ENCODE measurements at places on chromosomes 3 and 15.

- no peak for DNase-seq
Observed at GRCh38 chr3:81419228-81419627, 342.2 kb downstream of the GBE1 start.

DNA sequence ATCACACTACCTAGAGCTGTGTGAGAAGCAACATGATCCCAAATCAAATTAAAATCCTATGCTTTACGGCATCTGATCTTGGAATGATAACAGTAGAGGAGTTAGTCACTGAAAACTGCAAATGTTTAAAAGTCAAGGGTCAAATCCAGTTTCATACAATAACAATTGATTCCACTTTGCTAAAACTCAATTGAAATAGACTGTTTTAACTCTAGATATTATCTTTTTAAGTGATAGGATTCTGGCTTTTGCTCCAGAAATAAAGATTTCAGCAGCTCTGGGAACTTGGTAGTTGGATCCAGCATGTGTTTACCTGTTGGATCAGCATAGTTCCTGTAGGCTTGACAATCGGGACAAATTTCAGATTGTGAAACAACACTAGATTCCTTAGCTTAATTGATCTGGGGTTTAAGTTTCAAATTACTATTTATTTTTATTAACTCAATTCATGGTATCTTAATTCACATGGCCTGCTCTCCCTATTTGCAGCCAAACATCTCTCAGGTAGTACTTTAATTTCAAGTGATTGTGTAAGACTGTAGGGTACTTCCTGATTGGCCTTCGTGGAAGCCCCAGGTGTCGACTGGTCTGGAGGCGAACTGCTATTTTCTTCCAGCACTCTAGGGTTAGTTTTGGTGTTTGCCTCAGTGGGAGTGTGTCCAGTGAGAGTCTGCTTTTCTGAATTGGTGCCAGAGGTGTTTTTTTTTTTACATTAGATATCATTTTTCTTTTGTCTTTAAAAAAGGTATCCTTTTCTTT, 16.6 kb downstream of the NFKBIZ start:
- DNase-seq: no peak

DNA sequence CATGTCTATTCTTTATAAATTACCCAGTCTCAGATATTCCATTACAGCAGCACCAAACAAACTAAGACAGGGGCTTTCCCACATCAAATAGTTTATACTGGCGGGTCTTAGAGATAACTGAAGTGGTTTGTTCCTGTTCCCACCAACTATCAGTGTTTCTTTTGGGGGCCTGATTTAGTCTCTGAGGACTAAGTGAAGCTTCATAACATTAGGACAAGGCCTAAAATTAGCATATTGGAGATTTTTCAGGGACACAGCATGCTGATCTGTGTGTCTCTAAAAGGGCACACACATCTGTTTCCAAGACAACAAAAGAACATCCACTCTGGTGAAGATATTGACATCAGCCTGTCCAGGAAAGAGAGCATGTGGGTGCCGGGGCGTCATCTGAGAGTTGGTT, 72.6 kb upstream of the SEMA6D start:
- DNase-seq: no peak

- DNase-seq: no peak
Observed at GRCh38 chr3:42659451-42660130, 6.1 kb downstream of the ZBTB47 start.

DNA sequence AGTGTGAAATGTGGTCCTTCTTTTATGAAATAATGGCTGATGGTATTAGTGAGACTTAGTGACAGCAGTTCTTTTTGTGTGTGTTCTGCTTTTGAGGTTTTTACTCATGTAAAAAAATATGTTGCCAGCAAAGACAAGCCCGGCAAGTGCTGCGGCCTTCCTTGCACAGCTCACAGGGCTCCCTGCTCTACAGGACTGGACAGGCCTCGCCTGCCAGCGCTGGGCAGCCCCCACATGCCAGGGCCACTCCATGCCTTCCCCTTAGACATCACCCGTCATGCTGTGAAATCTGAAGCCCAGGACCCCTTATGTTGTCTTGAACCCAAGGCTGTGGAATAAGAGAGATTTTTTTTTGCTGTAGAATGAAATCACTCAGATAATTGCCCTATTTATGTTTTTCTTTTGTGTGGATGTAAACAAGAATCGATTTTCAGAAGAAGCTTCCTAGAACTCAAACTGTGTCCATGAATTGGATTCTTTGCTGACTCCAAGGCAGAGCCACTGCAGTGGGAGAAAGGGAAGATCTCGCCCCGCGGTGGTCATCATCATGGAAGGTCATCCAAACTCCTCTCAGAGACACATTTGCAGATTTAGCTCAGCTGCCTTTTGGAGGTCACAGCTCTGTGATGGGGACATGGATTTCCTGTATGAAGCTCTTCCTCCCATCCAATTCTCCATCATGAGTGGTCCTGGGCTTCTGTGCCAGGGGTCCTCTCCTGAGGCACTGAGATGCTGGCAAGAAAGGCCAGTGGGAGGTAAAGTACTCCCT, 150.8 kb downstream of the ATP10A start:
- no peak for DNase-seq

- no peak for DNase-seq
Observed at GRCh38 chr3:13353506-13353905, 66.6 kb downstream of the NUP210 start.

DNA sequence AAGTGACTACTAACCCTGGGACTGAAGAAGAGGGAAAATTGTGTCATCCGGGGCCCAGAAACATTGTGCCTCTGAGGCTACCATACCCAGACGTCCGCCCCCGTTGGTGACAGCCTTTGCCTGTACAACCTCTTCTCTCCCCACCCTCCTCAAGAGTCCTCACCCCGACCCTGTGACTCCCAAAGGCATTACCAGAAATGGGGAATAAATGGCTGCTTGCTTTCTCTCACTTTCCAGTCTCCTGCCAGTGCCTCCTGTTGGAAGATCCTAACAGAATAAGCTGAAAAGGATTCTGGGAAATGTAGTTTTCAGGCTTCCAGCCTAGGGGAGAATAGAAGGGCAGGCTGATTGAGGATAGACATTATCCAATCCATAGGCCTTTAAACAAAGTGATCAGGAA, 30.8 kb upstream of the SLC25A36 start:
- DNase-seq: no peak

- no peak for DNase-seq
Observed at GRCh38 chr3:62178739-62179600, 194.4 kb downstream of the FEZF2 start.

DNA sequence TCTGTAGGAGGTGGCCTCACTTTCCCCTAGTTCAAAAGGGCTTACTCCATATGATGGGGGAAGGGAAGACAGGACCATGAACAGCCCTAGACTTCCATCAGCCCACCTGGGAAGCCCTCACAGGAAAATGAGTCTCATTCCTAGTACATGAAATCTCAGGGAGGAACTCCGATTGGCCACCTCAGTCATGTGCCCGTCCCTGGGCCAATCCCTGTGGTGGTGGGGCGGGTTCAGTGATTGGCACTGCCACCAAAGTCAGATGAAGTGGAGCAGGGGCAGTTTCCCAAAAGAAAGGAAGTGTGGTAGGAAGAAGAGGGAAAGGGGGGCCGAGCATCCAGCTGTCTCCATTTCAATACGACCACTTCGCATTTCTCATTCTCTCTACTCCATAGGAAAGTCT, 25.9 kb upstream of the GP9 start:
- DNase-seq: no peak

- DNase-seq: no peak
Observed at GRCh38 chr3:173217127-173217526, 76.1 kb upstream of the SPATA16 start.

DNA sequence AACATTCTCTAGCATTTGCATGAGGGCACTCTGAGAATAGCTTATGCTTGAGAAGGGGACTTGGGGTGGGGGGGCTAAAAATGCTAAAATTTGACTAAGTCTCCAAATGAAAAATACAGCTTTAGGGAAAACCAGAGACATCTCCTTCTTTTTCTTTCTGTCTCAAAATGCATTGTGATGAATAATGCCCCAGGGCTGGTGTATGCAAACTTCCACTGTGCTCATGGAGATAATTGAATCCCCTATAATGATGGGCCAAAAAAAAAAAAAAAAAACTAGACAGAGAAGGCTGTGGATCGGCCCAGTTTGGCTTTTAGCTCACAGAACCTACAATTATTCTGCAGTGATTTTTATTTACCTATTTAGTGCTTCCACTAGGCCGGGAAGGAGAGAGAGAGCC, 147.9 kb upstream of the RORA start:
- DNase-seq: no peak

- DNase-seq: no peak
Observed at GRCh38 chr15:99117111-99117510, 12.2 kb downstream of the SYNM start.

GRCh38 chr3:177633671-177634207, 436.5 kb upstream of the TBL1XR1 start:
- DNase-seq: no peak

DNA sequence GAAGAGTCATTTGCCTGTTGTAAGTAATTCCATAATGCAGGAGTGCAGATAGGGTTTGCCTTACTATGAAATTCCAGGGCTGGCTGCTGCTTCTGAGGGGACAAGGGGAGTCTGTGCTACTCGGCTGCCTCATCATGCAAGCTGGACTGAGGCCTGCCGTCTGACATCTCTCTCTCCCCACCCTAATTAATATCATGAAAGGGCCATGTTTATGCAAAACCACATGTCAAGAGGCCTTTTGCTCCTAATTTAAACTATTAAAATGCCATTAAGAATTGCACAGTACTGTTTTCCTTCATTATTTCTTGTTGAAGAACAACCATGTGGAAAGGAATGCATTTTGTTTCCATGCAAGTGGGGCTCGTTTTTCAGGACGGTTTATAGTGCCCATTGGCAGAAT, 26.3 kb downstream of the CHST2 start:
- no peak for DNase-seq

DNA sequence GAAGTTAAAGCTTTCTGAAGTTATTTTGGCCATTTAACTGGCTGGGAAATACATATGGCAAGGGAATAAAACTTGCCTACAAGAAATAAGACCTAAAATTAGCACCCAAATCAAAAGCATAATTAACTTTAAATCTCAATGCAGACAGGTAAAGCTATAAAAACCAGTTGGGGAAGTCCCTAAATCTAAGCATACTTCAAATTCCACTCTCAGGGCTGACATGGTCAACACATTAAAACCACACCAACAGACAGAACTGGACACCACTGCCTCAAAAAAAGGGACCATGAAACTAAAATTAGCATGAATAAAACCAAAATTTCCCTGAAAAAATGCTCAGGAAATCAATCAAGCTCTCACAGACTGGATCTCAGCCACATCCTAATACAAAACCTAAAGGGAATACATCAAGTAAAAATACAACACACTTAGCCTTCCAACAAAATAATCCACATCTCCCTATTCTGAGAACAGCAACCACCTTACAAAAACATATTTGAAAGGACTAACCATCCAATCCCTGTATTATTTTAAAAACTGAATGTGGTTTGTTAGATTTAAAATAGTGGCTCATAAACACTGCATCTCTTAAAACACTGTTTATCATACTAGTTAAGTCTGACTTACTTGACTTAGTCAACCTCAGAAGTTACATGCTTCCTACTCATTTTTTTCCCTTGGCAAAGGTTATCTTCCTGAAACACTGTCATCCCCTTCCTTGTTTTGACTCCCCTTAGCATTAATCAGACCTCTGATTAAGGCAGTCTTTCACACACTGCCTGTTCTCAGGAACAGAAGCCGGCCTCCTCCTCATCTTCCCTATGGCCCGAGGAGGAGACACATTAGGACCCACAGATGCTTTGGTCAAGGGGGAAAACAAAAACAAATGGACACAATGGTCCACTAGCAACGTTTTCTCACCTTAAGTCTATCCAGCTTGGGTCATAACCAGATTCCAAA, 8.3 kb downstream of the TRA2B start:
- no peak for DNase-seq

GRCh38 chr15:51403072-51403878, 61.8 kb downstream of the GLDN start:
- DNase-seq: no peak

- peak; percentile 39 for DNase-seq
Observed at GRCh38 chr3:16496408-16497222, 16.9 kb downstream of the RFTN1 start.

DNA sequence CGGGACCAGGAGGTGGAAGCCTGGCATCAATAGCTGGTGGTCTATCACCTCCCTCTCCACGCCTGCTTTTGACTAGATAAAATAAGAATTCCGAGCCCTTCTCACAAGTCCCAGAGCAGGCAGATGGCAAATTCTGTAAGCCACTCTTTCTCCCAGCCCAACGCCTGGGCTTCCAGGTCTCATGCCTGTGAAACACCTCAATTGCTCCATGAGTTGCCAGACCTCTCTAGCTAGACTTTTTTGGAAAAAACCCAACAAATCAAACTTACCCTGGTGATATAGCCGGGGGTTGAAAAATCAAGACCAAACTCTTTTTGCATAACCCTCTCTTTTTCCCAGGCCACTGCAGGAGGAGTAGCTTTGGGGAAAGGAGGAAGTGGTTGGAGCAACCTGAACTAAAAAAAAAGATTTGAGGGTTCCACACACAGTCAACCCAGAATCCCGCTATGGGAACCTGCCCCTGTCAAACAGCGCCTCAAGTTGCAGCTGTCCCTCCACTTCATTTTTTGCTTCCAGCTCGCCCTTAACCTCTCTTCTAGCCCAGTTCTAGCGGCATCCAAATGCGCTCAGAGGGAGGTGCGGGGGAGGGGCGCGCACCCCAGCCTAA, 7.0 kb downstream of the BHLHE40 start:
- DNase-seq: peak; percentile 45

GRCh38 chr3:41991437-41991836, 29.5 kb upstream of the ULK4 start:
- no peak for DNase-seq

DNA sequence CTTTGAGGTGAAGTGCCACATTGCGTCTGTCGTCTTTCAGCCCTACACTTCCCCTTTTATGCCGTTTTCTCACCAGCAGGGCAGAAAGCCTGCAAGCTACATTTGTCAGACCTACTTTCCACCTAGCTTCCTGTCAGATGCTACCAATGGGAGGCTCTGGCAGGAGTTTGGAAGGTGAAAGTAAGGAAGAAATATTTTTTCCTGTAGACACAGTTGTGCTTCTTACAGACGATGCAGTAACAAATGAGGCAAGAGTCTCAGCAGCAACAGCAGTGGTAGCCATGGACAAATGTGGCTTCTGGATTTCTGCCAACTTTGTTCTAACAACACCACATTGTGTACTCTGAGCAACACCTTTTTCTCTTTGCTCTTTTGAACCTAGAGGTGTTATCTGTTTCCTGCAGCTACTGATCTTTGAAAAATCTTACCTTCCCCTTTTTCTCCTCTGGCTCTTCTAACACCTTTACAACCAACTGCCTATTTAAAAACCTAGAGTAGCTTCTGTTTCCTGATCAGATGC, 70.6 kb upstream of the STT3B start:
- DNase-seq: no peak

- DNase-seq: no peak
Observed at GRCh38 chr15:39153716-39154115, 427.2 kb upstream of the THBS1 start.

DNA sequence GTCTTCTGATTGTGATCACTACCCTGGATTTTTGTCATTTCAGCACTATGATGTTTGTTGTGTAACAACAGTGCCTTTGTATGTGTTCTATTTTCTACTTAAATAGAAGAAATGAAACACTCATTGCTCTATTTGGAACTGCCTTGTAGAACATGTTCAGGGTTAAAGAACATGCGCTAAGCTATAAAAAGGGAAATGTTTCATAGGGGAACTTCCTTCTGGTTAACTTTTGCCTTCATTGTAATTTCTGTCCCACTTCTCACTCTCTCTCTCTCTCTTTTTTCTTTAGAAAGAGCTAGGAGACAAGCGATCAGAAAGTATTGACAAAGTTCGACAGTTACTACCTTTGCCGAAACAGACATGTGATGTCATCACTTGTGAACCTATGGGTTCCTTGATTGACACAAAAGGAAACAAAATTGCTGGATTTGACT, at the start of gene P2RY12:
P2RY12 (minus strand) TSS at position 13 of the 434 bp plus-strand sequence. CDS start 45,908 bp downstream, outside the sequence.
- DNase-seq: no peak

Data from activated CD4-positive, alpha-beta T cell treated with anti-CD3 and anti-CD28 coated beads, Interleukin-2, Interleukin-4, amounts not matched to agents 100 ng/mL and 50 ng/mL, durations not matched to agents 16 hours and 8 hours (primary cell).